GM13976 (cell line): ENCODE measurements at places on chromosomes 6 and 20.

- no peak for DNase-seq
Observed at GRCh38 chr6:155261111-155261900, 2.5 kb upstream of the CLDN20 start.

DNA sequence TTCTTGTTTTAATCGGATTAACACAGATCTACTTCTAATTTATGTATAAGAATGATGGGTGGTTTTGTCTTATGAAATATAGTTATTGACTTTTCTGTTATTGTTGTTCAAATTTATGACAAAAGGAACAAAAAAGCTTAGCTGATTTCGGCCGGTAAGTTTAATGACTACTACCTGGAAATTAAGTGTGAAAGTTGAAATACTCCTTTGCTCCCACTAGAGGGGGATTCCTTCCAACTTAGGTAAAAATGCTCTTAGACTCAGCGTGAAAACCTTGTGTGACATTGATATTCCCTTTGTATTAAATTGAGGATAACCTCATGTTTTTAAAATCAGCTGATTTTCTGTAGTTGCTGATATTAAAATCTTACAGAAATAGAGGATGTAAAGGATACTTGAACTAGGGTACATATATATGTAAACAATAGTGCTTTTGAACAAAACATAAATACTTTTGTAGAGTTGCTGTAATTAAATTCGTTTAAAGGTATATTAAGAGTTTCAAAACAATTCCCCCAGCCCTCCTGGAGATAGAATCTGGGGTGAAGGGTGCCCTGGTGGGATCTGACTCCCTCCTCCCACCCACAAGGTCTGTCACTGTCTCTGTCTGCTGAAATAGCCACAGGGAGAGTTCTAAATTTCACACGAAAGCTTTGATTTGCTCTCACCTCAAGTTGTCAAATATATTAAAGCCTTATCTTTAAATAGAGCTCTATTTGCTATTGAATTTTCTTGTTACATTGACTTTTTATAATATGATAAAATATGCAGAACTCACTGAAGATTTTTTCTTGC lies 257.5 kb downstream of the ARID1B start:
- peak; percentile 44 for DNase-seq

DNA sequence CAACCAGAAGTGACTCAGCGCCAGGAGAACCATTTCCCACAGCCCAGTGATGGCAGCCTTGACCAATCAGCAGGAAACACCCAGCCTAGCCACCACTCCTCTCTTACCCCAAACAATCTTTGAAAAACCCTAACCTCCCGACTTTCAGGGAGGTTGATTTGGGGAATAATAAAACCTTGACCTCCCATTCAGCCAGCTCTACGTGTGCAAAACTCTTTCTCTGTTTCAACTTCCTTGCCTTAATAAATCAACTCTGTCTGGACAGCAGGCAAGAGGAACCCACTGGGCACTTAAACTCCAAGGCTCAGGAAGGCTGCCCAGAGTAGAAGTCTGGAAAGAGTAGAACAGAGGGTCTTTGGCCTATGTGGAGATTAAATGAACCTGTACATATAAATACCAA lies 35.0 kb downstream of the SERPINB1 start:
- DNase-seq: no peak

DNA sequence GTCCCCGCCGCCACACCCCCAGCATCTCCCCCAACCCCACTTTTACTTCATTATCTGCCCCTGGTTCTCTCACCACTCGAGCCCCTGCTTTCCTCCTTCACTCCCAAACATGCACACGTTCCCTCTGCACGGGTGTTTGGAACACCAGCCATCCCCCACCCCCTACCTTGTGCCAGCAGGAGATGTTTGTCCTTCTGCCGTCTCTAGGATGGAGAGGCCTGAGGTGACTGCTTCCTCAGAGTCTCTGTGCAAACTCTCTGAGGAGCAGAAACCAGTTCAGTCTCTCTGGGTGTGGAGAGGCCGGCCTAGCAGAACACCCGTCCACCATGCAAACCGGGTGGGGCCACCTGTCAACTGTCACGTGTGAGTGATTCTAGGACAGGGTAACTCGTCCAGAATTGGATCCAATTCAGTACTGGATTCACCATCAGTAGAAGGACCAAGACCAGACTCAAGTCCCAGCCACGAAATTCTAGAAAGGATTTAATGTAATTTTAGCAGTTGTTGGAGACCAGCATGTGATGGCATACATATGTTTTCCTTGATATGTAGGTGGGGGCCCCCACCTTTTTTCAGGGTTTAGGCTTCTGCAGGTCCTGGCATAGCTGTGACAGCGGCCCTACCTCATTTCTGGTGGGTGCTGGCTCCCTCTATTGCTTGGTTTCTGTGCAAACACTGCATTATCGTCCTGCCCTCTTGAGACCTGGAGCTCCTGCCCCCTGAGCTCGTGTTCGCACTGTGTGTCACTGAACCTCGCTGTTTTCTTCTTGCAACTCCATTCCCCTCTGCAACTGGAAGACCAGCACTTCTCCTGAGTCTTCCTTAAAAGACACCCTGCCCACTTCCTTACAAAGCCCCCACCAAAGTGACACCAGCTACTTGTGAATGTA lies at the start of gene RAET1E:
RAET1E (minus strand) TSS at position 259 of the 890 bp plus-strand sequence. CDS start 7,212 bp downstream, outside the sequence.
- DNase-seq: no peak

DNA sequence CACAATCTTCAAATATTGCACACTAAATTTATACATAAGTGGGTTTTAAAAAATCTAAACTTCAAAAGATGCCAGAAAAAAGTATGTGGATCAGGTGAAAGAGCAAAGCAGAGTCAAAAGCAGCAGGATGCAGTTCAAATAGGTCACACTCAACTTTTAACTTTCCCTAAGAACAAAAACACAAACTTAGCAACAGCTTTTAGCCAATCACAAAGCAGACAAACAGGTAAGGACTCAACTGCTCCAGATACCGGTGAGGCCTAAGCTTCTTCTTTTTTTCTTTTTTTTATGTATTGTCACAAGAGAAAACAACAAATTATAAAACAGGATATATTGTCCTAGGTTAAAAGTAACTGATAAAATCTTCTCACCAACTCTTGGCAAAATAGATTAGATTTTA lies 74.7 kb downstream of the SESN1 start:
- DNase-seq: no peak

- no peak for DNase-seq
Observed at GRCh38 chr6:157119502-157120027, 203.8 kb downstream of the TMEM242 start.

DNA sequence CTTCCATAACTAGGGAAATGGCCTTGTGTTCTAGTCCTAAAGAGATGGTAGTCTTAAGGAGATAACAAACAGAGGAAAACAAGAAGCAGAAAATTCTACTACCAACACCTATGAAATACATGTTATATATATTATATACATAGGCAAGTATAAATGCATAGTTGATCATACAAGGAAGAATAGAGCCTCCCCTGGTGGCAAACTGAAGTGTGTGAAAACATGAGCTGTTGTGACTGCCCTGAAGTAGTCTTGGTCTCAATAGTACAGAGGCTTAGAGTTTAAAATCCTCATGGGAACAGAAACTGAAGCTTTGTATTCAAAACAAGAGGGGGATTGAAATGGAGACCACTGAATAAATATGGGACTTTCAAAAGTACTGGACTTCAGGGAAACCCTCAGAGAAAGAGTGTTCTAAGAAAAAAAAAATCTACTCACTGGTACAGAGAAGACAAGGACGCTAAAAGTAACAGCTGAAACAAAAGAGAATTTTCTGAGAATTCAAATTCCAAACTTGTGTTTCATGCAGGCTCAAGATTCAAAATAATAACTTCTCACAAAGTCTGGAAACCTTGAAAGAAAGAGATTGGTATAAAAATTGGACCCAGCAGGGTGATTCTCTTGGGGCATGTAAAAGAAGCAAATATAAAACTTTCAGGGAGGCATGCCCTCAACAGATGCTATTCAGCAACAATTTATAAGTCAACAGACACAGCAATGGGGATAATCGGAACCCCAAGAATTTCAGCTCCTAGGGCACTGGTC lies 59.7 kb upstream of the SAMD3 start:
- DNase-seq: peak; percentile 23

GRCh38 chr6:26613689-26614683 lies 17.2 kb downstream of the ABT1 start:
- no peak for DNase-seq

GRCh38 chr6:157711060-157711459 lies 112.0 kb upstream of the SNX9 start:
- DNase-seq: no peak

DNA sequence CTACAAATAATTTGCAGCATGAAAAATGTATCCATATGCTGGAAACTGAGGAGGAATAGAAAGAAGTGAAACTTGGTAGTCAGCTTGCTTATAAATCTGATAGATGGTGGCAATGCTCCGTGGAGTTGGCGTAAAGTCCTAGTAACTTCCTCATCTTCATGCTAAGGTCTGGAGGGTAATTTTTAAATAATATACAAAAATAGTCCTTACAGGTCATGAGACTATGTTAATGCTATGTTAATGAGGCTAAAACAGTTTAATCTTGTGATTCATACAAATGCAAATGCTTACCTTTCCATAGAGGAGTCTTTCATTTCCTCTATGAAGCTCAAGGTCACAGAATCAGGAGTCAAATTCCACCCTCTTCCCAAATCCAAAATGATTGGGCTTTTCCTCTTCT lies 9.4 kb upstream of the CRIP3 start:
- no peak for DNase-seq

GRCh38 chr6:137772541-137773250 lies 94.4 kb upstream of the TNFAIP3 start:
- DNase-seq: no peak

GRCh38 chr20:59747671-59748515 lies 143.6 kb downstream of the PHACTR3 start:
- DNase-seq: no peak

- DNase-seq: no peak
Observed at GRCh38 chr6:112839525-112839961, 492.4 kb downstream of the RFPL4B start.

DNA sequence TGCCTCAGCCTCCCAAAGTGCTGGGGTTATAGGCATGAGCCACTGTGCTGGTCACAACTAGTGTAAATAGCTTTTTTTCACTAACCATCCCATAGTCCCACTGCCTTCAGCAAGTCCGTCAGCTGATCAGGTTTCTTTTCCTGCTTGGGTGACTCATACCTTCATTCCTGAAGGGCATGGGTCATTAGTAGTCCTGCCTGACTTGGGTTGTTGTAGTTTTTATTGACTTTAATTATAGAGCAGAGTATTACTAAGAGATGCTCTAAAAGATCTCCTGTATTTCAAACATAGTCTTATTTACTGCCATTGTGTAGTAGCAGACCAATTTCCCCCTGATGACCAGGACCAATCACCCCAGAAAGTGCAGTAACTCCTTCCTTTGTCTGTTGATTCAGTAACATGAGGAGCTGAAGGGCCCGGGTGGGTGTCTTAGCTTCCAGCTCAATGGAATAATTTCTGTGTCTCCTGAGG lies 25.8 kb downstream of the HLA-C start:
- DNase-seq: no peak

DNA sequence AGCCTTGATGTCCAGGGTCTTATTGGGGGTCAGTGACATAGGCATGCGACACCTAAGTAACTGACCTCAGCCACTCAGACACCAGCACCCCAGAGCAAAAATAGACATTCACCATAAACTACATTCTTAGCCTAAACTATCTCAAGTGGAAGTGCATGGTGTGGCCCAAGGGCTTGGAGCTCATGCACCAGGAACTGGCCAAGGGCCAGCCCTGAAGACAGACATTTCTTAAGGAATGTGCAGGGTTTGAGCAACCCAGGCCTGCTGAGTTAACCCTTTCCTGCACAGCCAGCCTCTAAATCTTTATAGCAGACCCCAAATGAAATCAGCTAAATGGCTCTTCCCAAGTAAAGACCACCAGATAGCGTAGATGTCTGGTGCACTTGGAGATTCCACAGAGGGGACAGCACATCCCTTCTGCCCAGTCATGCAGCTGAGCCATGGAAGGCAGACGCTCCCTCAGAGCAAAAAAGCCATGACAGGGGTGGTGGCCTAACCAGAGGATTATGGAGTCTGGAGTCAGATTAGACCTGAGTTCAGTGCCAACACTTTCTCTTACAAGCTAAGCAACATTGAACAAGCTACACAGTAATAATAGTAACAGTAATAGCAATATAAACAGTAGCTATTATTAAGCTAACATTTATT lies 222.6 kb downstream of the ZMYND8 start:
- no peak for DNase-seq

- no peak for DNase-seq
Observed at GRCh38 chr6:13120483-13121482, 207.6 kb downstream of the TBC1D7 start.

GRCh38 chr20:38135651-38136420 lies 29.2 kb downstream of the TGM2 start:
- DNase-seq: no peak

DNA sequence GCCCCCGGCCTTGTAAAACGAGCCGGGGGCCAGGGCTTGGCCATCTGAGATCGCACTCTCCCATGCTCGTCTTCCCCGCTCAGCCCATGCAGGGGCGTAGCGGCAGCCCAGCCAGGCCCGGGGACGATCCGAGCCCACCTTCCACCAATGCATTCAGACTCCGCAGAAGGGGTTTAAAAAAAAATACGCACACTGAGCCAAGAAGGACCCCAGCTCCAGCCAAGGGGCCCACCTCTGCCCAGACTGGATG lies 320 bp downstream of the GSTA4 start:
- DNase-seq: no peak

DNA sequence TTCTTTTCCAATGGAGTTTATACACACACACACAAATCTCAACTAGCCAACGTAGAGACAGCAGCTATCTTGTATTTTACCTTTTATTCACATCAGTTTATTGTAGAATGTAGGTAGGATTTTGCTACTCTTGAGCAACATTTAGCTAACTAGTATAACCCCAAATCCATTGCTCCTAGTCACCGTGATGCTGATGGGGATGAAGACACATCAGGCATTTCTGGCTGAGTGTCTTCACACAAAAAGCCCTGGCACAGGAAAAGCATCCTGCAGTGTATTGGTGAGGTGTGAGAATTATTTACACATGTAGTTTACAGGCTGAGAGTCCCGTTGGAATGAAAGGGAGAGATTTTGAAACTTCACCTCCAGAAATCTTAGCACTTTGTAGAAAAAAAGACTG lies 65.9 kb upstream of the FBXL4 start:
- no peak for DNase-seq

- peak; percentile 28 for DNase-seq
Observed at GRCh38 chr6:34200340-34200971, 36.2 kb upstream of the HMGA1 start.

- no peak for DNase-seq
Observed at GRCh38 chr6:119501798-119502483, 152.4 kb upstream of the MAN1A1 start.

GRCh38 chr20:20664795-20665589 lies 47.5 kb downstream of the RALGAPA2 start:
- peak; percentile 23 for DNase-seq

DNA sequence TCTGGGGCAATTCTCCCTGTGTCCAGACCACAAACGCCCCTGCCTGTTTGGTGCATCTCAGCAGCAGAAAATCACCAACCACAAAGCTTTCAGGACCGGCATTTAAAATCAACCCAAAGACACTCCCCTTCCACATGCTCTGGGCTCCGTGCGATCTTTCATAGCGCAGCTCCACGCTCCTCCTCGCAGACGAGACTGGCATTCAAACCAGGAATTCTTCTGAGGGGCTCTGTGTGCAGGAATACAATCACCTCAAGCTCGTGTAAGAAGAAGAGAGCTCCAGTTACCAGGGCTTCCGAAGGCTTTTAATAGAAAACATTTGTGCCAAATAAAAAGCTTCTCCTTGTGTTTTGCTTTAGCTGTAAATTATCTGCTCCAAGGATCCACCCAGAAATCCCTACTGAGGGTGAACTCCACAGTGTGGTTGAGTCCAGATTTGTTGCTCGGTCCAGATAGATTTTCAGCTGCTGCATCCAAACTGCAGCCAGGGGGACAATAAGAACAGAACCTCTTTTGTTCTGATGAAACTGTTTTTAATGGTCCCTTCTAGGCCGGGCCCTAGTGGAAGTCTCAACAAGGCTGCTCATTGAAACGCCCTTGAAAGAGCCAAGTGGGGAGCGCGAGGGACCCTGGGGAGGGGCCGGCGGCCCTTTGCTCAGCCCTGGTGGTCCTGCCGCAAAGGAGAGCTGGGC lies 16.4 kb upstream of the BMP7 start:
- no peak for DNase-seq
